ENCODE measurements at places on chromosomes 1 and 21. TPM values are rescaled to one million over a fixed set of nuclear protein-coding genes. Genes with fewer than 3 reads are reported as not detected.
A peak's percentile ranks its signal among the peaks of the same experiment; 100 is the strongest.

GRCh38 chr1:52032785-52033131, 852 bp downstream of the KTI12 start:
- no peaks in the 10 kb centered on the region for H3K36me3 ChIP-seq
- peak overlapping the region; percentile 92 for H3K27ac ChIP-seq
- peak overlapping the region; percentile 95 for H3K4me3 ChIP-seq
- H3K4me1 ChIP-seq = peaks cover 12% of the 10 kb centered on the region
- DNase-seq = no peak

- peaks cover 10% of the 10 kb centered on the region for H3K27me3 ChIP-seq
- H3K4me3 ChIP-seq = no peak overlapping the region
- H3K27ac ChIP-seq = no peak overlapping the region
These were observed 105.1 kb downstream of the NMNAT2 start for GRCh38 chr1:183313063-183313462.

OR2T1 gene
- total RNA-seq = not detected

DNA sequence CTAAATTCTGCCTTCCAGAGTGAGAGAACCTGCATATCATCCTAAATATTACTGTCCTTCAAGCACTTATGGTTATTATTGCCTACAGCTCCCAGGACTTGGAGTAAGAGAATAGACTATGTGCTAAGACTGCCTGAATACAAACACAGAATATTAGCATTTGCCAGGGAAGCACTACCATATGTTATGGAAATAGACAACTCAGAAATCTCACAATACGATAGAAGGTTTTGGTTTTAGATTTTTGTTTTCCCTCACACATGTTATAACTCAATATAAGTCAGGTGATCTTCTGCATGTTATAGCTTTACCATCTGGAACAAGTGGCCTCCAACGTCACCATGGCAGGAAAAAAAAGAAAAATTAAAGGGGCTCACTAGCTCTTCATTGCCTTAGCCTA, 413.9 kb downstream of the LRRIQ3 start:
- no peaks in the 10 kb centered on the region for H3K4me1 ChIP-seq
- H3K36me3 ChIP-seq = no peaks in the 10 kb centered on the region
- no peak overlapping the region for H3K4me3 ChIP-seq
- H3K27ac ChIP-seq = no peak overlapping the region
- no peaks in the 10 kb centered on the region for H3K27me3 ChIP-seq

- H3K27ac ChIP-seq = no peak overlapping the region
- H3K4me1 ChIP-seq = peaks cover 9% of the 10 kb centered on the region
- no peaks in the 10 kb centered on the region for H3K36me3 ChIP-seq
- H3K27me3 ChIP-seq = peaks cover 4% of the 10 kb centered on the region
These were observed 47.8 kb downstream of the PTPN14 start for GRCh38 chr1:214503553-214503952.

DNA sequence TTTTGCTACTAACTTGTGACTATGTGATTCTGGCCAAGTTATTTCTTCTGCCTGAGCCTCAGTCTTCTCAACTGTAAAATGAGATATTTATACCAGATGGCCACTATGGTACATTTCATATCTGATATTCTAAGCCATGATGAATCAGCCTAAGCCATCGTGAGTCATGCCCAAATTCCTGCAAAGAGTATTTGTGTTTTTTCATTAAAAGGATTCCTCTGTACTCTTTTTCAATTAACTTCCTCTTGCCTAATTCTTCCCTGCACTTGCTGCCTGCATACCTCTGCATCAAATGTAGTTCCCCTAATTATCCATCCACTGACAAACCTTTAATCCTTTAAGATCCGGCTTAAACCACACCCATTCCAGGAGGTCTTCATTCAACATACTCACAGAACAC, 575.1 kb upstream of the BEND5 start:
- no peaks in the 10 kb centered on the region for H3K27me3 ChIP-seq
- no peaks in the 10 kb centered on the region for H3K4me1 ChIP-seq
- DNase-seq = no peak
- H3K36me3 ChIP-seq = no peaks in the 10 kb centered on the region
- H3K4me3 ChIP-seq = no peak overlapping the region

- no peak overlapping the region for H3K27ac ChIP-seq
- no peak overlapping the region for H3K4me3 ChIP-seq
- H3K36me3 ChIP-seq = no peaks in the 10 kb centered on the region
- DNase-seq = no peak
- H3K4me1 ChIP-seq = no peaks in the 10 kb centered on the region
These were observed 33.6 kb upstream of the CAMSAP2 start for GRCh38 chr1:200704986-200705500.

DNA sequence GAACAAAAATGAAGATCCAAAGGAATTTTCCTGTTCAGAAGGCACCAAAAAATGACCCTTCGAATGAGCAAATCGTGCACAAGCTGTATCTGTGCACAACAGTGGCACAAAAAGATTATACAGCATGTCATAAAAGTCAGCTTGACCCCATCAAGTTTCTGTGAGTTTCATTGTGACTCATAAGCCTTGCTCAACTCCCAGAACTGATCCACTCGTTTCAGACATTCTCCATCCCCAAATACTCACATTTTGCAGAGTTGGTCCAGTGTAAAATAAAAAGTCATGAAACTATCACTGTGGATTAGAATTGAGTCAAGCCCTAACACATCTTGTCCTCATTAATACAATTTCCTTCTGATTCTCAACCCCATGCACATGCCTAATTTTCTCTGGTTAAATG, 174.7 kb upstream of the PKN2 start:
- H3K4me3 ChIP-seq = no peak overlapping the region
- H3K27ac ChIP-seq = no peak overlapping the region
- H3K27me3 ChIP-seq = no peaks in the 10 kb centered on the region

DNA sequence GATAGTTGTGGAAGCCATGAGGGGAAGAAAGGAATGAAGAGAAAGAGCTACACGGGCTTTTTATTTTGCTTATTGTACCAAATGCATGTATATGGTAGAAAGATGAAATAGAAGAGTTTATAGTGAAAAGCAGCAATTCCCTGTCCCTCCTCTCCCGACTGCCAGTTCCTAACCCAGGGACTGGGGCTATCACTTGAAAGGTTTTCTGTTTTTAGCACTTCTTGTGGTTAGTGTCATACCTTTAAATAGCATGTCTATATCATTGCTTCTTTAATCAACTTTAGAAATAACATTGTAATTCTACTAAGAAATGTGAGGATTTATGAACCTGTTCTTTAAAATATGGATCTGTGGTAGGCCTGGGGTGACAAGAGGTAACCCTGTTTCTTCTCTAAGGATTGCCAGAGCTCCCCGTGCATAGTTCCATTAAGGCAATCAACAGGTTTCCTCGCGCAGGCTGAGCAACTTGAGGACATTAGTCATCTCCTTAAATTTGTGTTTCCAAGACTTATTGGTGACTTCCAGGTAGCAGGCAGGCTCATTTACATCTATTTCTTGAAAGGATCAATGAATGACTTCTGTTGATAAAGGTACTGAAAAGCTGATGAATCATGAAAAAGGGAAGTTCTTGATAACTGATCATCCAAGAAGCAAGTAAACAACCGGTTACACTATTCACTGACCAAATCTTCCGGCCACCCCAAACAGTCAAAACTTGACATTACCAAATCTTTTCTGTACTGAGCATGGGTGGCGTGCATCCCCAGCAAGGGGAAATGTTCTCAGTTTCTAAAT, 37.8 kb upstream of the S1PR1 start:
- no peak overlapping the region for H3K4me3 ChIP-seq
- H3K27ac ChIP-seq = no peak overlapping the region
- no peaks in the 10 kb centered on the region for H3K4me1 ChIP-seq
- no peak for DNase-seq
- no peaks in the 10 kb centered on the region for H3K36me3 ChIP-seq
- no peaks in the 10 kb centered on the region for H3K27me3 ChIP-seq

DNA sequence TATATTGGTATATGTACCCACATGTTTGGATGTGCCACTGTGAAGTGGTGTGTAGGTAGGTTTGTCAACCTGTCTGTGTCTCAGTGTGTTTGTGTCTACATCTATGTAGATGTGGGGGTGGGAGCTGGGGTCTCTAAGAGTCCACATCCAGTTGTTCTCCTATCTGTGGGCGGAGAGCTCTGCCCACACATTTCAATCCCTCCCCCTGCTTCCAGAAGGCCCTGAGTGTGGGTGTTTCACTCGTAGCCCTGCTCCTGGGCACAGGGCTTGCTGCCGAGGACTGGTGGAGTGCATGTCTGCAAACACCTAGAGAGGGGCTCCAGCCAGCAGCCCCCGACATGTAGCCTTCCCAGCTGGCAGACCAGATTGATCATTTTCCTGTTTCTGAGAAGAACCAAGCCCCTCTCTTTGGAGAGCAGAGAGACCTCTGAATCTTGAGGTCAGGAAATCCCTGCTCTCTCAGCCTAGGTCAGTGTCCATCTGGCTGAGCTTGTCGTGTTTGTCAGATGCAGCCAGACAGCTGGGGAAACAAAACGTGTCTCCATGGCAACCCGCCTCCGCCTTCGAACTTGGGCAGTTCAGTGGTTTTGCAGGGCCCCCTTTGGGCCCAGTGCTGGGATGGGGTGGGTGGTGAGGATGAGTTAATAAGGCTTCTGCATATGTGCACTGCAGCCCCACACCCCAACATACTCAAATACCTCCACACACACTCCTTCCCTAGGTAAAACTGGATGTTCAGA, 31.2 kb upstream of the SYNC start:
- no peaks in the 10 kb centered on the region for H3K27me3 ChIP-seq
- no peak for DNase-seq
- H3K27ac ChIP-seq = no peak overlapping the region
- no peaks in the 10 kb centered on the region for H3K36me3 ChIP-seq

- H3K4me1 ChIP-seq = peaks cover 6% of the 10 kb centered on the region
- H3K36me3 ChIP-seq = peaks cover 4% of the 10 kb centered on the region
- no peak overlapping the region for H3K4me3 ChIP-seq
These were observed 71.2 kb downstream of the DPYD start for GRCh38 chr1:97849345-97850340.

GRCh38 chr1:101440485-101440884, 203.7 kb downstream of the S1PR1 start:
- DNase-seq = no peak
- no peaks in the 10 kb centered on the region for H3K36me3 ChIP-seq
- H3K4me1 ChIP-seq = no peaks in the 10 kb centered on the region
- H3K4me3 ChIP-seq = no peak overlapping the region
- H3K27me3 ChIP-seq = no peaks in the 10 kb centered on the region
- no peak overlapping the region for H3K27ac ChIP-seq

PLEKHM2 gene
- 61.7 TPM for total RNA-seq

AMY1B gene
- not detected for total RNA-seq

- H3K27me3 ChIP-seq = peaks cover 15% of the 10 kb centered on the region
- no peaks in the 10 kb centered on the region for H3K36me3 ChIP-seq
- peak overlapping the region; percentile 82 for H3K27ac ChIP-seq
- DNase-seq = peak; percentile 64
- H3K4me3 ChIP-seq = peak overlapping the region; percentile 18
These were observed 19.8 kb upstream of the HSPG2 start for GRCh38 chr1:21956720-21957552.

ABCA4 gene
- total RNA-seq = not detected

- H3K27me3 ChIP-seq = no peaks in the 10 kb centered on the region
- no peak overlapping the region for H3K4me3 ChIP-seq
- no peak for DNase-seq
- H3K4me1 ChIP-seq = peaks cover 21% of the 10 kb centered on the region
- peaks cover 2% of the 10 kb centered on the region for H3K36me3 ChIP-seq
These were observed 142.9 kb downstream of the SLC45A1 start for GRCh38 chr1:8460784-8461183.

DNA sequence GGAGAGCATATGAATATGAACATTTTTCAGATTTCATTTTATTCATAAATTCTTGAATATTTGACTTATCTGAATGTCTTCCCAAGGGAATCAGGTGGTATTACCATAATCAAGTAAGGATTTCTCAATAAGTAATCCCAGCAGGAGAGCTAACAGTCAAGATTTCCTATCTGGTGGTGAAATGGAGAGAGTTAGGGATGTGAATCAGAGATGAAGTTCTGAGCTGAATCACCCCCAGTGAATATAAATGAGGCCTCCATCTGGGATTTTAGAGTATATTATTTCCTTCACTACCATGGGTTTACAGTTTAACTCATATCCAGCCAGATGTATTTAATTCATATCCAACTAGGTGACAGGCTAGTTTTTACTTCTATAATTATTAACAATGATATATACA, 61.5 kb upstream of the RGS2 start:
- H3K27ac ChIP-seq = no peak overlapping the region
- no peaks in the 10 kb centered on the region for H3K4me1 ChIP-seq
- no peaks in the 10 kb centered on the region for H3K36me3 ChIP-seq
- no peaks in the 10 kb centered on the region for H3K27me3 ChIP-seq
- no peak overlapping the region for H3K4me3 ChIP-seq

- H3K27ac ChIP-seq = no peak within 1 kb of the TSS
- no peaks in the 10 kb centered on the region for H3K36me3 ChIP-seq
- H3K27me3 ChIP-seq = no peaks in the 10 kb centered on the region
- H3K4me1 ChIP-seq = peaks cover 2% of the 10 kb centered on the region
- no peak within 1 kb of the TSS for H3K4me3 ChIP-seq
- DNase-seq = no peak
These were observed at the start of gene KRTAP10-2 for GRCh38 chr21:44551340-44551961. KRTAP10-2 (minus strand) TSS chr21:44551505; CDS start chr21:44551458, 47 bp downstream.

- H3K4me1 ChIP-seq = peaks cover 6% of the 10 kb centered on the region
- no peaks in the 10 kb centered on the region for H3K36me3 ChIP-seq
- no peak for DNase-seq
- H3K27ac ChIP-seq = no peak overlapping the region
- no peak overlapping the region for H3K4me3 ChIP-seq
- H3K27me3 ChIP-seq = peaks cover 61% of the 10 kb centered on the region
These were observed 3.1 kb upstream of the TINAGL1 start for GRCh38 chr1:31573261-31573660.

DNA sequence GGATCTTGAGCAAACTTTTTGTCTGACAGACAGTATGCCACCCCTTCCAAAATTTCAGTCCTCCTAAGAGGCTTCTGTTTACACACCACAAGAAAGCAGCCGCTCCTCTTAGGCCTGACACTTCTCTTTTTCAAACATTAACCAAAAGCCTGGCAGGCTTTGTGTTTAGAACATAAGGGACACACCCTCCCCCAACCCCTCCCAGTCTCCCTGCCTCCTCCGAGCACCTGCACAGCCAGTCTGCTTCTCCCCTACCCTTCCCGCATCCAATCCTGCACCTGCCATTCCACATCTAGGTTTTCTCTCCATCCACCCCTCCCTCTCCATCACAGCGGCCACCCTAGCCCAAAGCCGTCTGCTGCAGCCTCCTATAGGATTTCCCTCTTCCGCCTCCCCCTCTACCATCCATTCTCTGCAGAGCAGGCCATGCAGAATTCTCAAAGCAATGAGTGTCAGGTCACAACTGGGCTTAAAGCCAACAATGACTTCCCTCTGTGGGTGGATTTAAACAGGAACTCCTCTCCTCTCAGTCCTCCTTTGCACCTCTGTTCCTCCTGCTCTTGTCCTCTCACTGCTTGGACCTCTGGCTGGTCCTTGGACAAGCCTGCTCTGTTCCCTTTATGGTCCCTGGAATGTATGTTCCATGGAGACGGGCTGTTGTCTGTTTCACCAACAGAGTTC, 478.2 kb downstream of the NPHP4 start:
- H3K27me3 ChIP-seq = no peaks in the 10 kb centered on the region
- H3K36me3 ChIP-seq = no peaks in the 10 kb centered on the region
- no peak overlapping the region for H3K4me3 ChIP-seq
- peaks cover 8% of the 10 kb centered on the region for H3K4me1 ChIP-seq
- no peak for DNase-seq

GRCh38 chr1:241600496-241600901, 39.7 kb downstream of the CHML start:
- no peak overlapping the region for H3K4me3 ChIP-seq
- H3K4me1 ChIP-seq = no peaks in the 10 kb centered on the region
- DNase-seq = no peak
- H3K27me3 ChIP-seq = no peaks in the 10 kb centered on the region

TFF1 gene
- total RNA-seq = not detected

All from T-cell (primary cell).